ENCODE measurements at places on chromosomes 1 and 21.
A peak's percentile ranks its signal among the peaks of the same experiment; 100 is the strongest.

- peak; percentile 12 for DNase-seq
Measured at GRCh38 chr1:241627453-241628259, 12.5 kb downstream of the CHML start.

DNA sequence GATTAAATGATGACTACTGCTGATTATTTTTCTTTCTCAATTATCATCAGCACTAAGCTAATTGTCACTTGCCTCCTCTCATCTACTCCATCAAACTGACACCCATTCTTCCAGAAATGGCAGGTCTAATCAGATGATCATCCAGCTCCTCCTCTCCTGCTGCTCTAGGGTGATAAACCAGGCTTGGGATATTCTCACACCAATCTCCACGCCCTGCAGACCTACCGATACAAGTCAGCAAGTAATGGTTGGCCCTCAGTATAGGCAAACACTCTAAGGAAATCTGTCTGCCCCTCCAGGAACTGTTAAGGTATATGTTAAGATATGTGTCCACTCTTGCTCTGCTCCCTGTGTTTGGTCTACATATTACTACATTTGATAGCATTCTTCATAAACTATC lies 36.3 kb upstream of the C1orf21 start:
- DNase-seq: no peak

DNA sequence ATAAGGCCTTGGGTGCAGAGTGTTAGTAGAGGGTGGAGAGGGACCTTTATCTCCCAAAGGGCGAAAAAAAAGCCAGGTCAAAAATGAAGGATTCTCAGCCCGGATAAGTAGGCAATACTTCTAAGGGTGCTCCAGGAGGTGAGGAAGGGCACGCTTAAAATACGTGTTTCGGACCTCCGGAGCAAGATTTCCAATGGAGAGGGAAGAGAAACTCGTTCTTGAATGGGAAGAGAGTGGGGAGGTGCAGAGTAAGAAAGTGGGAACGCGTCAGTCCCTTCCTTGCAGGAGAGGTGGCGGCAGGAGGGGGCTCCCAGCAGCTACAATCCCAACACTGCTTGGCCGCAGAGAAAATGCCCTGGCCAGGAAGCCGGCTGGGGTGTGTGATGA lies 581 bp downstream of the EFCAB14 start:
- DNase-seq: no peak

DNA sequence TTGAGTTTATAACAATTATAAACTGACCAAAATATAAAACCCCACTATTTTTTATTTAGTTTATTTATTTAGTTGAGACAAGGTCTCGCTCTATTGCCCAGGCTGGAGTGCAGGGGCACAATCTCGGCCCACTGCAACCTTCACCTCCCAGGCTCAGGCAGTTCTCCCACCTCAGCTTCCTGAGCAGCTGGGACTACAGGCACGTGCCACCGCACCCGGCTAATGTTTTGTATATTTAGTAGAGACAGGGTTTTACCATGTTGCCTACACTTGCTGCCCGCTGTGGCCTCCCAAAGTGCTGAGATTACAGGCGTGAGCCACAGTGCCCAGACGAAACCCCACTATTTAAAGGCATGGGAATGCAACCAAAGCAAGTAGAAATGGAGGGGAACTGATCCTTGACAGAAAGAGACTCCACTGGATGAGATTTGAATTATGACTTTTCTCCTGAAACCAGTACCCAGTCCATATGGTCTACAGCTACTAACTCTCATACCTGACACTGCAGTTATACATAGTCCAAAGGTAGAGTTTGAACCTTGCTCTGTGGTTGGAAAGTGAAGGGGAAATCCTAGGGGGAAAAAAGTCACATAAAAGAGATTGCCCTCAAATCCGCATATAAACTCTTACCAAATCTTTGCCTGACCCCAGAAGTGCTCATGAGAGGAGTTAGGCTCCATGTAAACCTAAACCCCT lies 11.3 kb downstream of the LRRC8C start:
- no peak for DNase-seq

- no peak for DNase-seq
Measured at GRCh38 chr1:14585728-14586127, 12.8 kb upstream of the KAZN start.

DNA sequence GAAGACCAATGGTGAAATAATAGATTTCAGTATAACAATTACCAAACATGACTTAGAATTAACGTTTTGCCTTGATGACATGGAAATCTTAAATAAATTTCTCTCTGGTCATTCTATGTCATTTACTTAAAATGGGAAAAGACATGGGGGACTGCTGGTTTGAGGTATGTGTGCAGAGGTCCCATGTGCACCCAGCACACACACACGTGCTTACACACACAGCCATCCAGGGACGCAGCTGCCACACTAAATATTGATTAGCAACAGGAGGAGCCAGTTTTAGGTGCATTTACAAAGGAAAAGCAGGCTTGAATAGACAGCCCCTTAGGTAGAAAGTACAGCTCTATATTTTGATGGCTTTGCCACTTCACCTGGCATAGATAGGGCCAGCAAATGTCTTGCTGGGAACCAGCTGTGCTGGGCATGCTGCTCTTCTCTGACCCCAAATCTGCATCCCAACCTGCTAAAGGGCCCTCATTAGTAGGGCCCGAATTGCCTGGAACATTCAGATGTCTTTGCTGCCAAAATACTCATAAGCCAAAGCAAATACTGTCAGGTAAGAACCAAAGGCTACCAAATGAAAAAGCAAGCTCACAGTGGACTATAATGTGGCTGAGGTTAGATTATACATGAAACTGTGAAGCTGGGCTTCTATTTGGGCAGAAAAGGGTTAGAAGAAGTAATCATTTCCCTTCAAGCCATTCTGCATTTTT lies 399.9 kb downstream of the HHAT start:
- no peak for DNase-seq

- peak; percentile 67 for DNase-seq
Measured at GRCh38 chr1:156126043-156126629, 11.6 kb downstream of the LMNA start.

- DNase-seq: no peak
Measured at GRCh38 chr1:119245881-119246280, 105.4 kb upstream of the WARS2 start.

DNA sequence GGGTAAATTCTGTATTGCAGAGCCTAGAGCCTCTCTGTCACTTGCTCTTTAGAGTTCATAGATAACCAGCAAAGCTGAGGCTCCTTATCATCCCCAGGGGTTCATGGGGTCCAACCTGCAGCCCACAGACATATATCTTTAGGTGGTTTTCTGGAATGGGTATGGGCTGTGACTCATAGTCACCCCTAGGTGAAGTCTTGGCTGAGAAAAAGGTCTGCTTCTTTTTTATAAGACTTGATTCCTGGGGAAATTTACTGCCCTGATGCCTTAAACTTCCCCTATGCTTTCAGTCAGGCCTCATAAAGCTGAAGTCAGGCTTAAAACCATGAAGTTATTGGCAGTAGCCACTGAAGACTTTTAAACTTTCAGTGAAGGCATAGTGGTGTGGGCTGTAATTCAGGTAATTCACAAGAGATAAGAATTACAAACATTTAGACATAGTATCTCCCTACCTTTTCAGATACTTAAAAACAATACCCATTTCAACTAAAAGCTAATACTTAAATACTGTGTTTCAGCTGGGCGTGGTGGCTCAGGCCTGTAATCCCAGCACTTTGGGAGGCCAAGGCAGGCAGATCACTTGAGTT lies 46.8 kb downstream of the MACO1 start:
- no peak for DNase-seq

GRCh38 chr1:58434181-58434580 lies 112.3 kb downstream of the OMA1 start:
- DNase-seq: no peak

- DNase-seq: peak; percentile 30
Measured at GRCh38 chr1:12124693-12125421, 41.9 kb upstream of the TNFRSF1B start.

DNA sequence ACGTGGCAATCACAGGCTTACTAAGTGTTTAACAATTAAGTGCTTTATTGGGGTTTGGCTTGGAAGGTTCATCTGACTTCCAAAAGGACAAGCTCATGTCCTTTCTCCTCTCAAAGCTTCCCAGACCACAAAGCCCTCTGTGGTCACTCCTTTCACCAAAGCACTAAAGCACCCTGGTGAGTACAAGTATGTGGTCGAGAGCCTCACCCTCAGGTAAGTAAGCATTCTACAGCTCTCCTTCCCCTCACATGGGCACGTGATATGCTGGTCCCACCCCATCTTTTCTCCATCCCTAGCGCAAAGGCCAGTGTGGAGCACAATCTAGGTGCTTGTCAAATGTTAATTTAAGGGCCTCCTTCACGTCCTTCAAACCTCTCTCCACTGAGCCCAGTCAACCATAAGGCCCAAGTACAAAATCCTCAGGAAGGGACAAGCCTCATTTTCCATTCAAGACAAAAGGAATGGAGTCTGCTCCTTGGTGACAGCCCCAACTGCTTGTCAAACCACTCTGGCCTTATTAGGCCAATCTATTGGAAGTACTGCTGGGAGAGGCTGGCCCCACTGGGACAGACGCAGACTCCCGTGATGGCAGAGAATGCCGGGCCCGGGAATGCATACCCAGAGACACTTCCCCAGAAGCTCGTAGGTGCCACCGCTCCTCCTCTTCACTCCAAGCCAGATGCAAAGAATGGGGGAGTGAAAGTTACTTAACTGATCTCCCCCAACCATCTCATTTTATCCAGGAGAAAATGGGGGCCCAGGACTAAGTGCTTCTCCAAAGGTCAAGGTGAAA lies 7.8 kb downstream of the STMN1 start:
- DNase-seq: no peak

- peak; percentile 9 for DNase-seq
Measured at GRCh38 chr1:54791880-54792522, 9.1 kb downstream of the TTC22 start.

- no peak for DNase-seq
Measured at GRCh38 chr1:147853391-147853790, 49.2 kb upstream of the GJA8 start.

- no peak for DNase-seq
Measured at GRCh38 chr1:30790850-30791778, 33.5 kb upstream of the LAPTM5 start.

GRCh38 chr1:42748021-42748420 lies 8.0 kb upstream of the CLDN19 start:
- DNase-seq: no peak

DNA sequence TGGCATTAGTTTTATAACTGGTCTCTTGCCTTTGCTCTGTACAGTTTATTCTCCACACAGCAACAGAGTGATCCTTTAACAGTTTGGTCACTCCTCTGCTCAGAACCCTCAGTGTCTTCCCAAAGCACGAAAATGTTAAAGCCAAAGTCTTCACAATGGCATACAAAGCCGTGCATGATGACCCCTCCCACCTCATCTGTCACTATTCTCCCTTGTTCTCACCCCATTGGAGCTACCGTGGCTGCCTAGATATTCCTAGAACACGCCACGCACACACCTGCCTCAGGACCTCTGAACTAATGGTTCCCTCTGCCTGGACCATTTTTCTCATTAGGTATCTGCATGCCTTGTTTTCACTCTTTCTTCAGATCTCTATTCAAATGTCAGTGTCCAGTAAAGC lies 8.6 kb upstream of the SEMA4A start:
- no peak for DNase-seq

GRCh38 chr1:24541711-24542346 lies 14.1 kb upstream of the NCMAP start:
- DNase-seq: no peak

DNA sequence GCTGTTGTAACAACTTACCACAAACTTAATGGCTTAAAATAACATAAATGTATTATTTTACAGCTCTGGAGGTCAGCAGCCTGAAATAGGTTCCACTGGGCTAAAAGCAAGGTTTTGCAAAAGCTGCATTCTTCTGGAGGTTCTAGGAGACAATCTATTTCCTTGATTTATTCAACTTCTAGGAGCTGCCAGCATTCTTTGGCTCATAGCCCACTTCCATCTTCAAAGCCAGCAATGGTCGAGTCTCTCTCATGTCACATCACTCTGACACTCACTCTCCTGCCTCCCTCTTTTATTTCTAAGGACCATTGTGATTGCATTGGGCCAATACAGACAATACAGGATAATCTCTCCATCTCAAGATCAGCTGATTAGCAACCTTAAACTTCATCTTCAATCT lies 15.1 kb upstream of the FOXJ3 start:
- no peak for DNase-seq

DNA sequence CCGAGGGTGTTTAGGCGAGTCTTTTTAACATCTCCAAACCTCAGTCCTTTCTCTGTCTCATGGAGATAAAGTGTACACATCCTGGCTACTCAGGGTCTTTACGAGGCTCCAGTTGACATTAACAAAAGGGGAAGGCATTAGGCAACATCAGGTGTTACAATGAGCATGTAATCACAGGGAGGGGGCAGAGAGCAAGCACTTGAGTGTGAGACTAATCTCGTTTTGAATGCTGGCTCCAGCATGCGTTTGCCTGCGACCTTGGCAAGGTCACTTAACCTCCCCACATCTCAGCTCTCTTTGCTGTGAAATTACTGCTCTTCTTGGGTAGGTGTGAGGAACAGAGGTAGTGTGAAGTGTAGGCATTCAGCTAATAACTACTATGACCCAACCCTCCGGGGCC lies 3.1 kb downstream of the TNNT2 start:
- no peak for DNase-seq

DNA sequence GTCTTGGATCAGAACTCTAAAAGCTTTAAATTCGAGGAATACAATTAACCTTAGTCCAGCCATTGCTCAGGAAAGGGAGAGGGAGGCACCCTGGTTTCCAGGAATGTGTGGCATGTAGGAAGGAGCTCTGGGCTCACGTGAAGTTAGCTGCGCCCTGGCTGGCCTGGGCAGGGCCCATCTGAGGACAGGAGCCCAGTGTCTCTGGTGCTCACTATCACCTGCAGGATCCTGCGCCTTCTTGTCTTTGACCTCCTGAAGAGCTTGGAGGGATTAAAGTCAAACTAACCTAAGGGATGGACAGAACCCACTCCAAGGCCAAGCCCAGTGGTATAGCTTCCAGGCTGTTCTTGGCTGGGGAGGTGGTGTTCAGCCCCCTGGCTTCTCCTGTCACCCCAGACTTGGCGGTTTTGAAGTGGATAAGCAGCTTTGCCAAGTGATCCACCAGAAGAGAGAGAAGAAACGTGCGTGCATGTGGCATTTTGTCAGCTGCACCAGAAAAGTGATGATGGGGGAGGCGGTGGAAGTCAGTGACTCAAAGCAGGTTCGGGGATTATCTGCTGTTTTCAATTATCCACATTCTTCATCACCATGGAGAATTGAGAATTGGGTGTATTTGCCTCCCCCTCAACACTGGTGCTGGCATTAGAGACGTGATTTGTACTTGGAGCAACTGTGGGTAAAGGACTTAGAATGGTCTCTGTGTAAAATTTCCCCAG lies 11.9 kb upstream of the KCNN3 start:
- no peak for DNase-seq

GRCh38 chr1:58011978-58012377 lies 534.5 kb downstream of the OMA1 start:
- no peak for DNase-seq

GRCh38 chr1:230581446-230582079 lies 60.7 kb upstream of the COG2 start:
- DNase-seq: peak; percentile 51

- DNase-seq: no peak
Measured at GRCh38 chr1:22729912-22730311, 19.3 kb downstream of the EPHB2 start.

- no peak for DNase-seq
Measured at GRCh38 chr21:33047231-33047630, 21.5 kb downstream of the OLIG2 start.

GRCh38 chr1:86826856-86827255 lies 87.1 kb downstream of the SELENOF start:
- no peak for DNase-seq

- peak; percentile 49 for DNase-seq
Measured at GRCh38 chr1:182739545-182739944, 50.0 kb upstream of the NPL start.

Data from SHP77 (cell line).